ENCODE measurements at places on chromosomes 5 and 9.

- no peak for DNase-seq
These were observed 64.5 kb downstream of the PRKACG start for GRCh38 chr9:68949271-68950000.

DNA sequence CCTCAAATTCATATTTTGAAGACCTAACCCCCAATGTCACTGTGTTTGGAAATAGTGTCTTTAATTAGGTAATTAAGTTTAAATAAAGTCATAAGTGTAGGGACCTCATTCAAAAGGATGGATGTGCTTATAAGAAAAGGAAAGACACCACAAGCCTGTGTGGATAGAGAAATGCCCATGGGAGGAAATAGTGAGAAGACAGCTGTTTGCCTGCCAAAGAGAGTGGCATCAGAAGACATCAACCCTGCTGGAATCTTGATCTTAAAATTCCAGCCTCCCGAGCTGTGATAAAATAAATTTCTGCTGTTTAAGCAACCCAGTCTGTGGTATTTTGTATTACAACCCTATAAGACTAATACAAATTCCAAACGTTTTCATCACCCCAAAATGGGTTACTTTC lies 1867.9 kb upstream of the NUDT12 start:
- DNase-seq: no peak

- DNase-seq: no peak
These were observed 143.0 kb upstream of the ZNF608 start for GRCh38 chr5:124889486-124889825.

DNA sequence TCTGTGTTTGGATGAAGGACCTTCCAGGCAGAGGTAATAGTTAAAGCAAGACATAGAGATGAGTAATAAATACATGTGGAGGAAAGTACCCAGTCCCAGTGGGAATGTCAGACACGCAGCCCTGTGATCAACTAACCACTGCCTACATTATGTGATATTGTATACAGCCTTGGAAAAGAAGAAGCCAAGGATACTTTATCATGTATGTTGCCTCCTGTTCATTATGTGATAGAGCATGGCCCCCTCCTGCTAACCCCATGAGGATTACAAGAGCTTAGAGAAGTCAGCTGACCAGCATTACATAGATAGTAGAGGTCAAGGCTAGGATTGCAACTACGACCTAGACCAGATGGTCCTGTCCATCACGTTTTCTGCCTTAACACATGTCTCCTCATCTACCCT lies 497.0 kb upstream of the TNC start:
- DNase-seq: no peak

DNA sequence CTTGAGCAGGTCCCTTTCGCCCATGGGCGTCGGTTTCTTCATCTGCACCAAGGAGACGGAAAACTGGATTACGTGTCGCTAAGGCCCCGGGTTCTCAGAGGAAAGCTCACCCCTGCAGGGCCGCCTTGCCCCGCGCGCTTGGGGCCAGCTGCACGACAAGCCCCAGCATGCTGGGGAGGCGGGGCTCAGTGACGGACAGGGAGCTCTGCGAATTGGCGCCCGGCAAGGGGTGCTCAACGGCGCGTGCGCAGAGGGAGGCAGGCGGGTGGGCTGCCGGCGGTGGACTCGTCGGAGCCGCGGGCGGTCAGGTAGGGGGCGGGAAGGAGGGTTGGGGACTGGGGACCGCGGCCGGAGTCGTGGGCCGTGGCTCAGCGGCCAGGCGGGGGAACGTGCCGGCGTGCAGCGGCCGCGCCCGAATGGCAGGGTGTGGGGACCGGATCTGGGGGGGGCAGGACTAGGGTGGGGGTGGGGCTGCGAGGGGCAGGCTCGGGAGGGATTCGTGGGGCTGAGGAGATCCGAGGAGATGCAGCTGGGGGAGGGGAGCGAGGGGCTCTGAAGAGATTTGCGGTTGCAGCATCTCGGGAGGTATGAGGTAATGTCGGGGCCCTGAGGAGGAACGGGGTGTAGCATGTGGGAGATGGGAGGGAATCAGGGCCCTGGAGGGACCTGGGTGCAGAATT lies at the start of gene TRIM32:
TRIM32 (plus strand) TSS at position 232 of the 680 bp plus-strand sequence. CDS start 10,438 bp downstream, outside the sequence.
- DNase-seq: peak; percentile 54

DNA sequence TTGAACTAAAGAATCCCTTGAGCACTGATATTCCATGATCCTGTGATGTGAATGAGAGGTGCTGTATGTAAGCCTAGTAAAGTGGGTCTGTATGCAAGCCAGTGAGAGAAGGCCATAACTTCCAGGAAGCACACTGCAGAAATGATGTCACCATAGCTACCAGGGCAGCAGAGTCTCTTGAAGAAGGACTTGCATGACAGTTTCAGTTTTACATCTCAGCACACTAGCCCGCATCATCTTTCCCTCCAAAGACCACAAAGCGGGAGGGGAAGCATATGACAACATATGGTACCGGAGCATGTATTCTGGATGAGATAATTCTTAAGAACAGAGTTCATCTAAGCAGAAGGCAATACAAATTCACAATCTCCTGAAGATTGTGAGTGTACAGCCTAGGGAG lies 37.6 kb upstream of the MAST4 start:
- no peak for DNase-seq

DNA sequence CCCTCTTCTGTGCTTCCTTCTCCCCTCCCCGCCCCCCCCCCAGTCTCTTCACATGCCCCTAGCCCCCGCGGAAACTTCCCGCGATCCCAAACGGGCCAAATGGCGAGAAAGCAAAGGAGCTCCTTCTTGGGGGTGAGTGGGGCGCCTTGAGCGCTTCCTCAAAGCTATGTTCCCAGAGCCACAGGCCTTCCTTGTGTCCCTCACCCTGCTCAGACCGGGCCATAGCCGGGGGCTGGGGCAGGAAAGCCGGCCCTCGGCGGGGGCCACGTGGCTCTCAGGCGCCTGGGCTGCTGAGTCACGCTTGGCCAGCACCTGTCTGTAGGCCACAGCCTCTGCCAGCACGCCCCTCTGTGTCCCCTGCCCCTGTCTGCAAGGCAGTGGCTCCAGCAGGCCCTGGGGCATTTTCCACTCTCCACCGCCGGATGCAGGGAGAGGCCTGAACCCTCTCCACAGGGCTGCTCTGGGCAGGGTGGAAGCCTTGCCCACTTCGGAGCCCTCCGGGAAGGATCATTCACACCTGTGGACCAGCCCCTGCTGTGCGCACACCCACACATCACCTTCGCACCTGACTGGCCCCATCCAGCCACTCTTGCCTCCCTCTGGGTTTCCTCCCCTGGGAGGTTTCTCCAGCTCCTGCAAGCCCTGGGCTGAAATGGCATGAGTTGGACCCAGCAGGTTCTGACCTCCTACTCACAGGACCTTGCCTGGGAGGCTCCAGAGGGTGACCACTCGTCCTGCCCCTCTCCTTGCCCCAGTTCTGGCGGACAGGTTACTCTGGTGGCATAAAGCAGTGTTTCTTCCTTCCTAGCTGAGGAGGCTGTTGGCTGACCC lies 1.2 kb upstream of the SQSTM1 start:
- no peak for DNase-seq

Data from cerebellar nuclear complex (tissue), 1 donor.